Endodermal cell (in vitro differentiated cells): ENCODE measurements at places on chromosomes 4 and X. TPM values are rescaled to one million over a fixed set of nuclear protein-coding genes. Genes with fewer than 3 reads are reported as not detected.

- no peak overlapping the region for H3K4me3 ChIP-seq
- no peak overlapping the region for H3K27ac ChIP-seq
- no peaks in the 10 kb centered on the region for H3K36me3 ChIP-seq
- no peak for DNase-seq
- H3K27me3 ChIP-seq: no peaks in the 10 kb centered on the region
Measured at GRCh38 chr4:149292425-149293007, 523.1 kb downstream of the IQCM start.

DNA sequence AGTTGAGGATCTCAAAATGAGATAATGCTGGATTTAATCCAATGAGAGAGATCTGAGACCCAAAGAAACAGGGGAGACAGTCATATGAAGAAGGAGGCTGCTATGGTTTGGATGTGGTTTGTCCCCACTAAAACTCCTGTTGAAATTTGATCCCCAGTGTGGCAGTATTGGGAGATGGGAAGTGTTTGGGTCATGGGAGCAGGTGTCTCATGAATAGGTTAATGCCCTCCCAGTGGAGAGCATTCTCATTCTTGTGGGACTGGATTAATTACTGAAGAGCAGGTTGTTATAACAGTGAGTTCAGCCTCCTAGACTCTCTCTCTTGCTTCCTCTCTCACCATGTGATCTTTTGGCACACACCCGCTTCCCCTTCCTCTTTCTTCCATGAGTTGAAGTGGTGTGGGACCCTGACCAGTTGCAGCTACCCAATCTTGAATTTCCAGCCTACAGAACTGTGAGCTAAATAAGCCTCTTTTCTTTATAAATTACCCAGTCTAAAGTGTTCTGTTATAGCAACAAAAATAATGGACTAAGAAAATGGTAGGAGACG lies 70.3 kb downstream of the PPEF2 start:
- H3K4me1 ChIP-seq: no peaks in the 10 kb centered on the region
- H3K36me3 ChIP-seq: no peaks in the 10 kb centered on the region
- no peak overlapping the region for H3K4me3 ChIP-seq

DNA sequence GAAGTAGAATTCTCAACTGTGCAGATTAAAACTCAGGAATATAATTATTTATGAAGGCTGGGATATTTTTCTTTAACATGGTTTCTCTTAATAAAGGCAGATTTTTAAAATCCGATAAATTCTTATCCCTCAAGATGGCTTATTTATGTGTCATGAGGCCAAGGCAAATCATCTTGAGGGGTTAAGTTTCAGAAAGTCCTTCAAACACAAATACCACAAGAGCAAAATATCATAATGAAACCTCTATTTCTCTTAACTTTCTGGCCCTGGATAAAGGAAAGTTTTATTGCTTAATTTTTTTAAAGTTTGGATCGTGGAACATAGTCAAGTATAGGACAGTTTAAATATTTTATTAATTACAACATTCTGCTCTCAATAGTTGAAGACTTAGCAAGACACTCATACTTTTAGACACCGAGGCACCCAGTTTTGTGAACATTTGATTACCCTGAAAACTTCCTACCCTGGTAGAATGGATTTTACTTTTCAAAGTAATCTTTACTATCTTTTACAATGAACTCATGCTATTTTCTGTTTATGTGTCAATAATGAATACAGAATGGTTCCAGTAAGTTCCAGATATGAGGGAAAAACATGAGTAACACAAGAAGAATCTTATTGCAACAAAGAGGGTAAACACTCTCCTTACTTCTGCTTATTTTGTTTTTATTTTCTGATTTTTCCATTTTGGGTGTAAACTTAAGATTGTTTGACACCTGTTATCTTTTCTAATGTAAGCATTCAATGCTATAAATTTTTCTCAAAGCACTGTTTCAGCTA lies 200.7 kb upstream of the IL15 start:
- no peak overlapping the region for H3K27ac ChIP-seq
- H3K36me3 ChIP-seq: no peaks in the 10 kb centered on the region
- H3K4me3 ChIP-seq: no peak overlapping the region
- no peaks in the 10 kb centered on the region for H3K4me1 ChIP-seq

- H3K27me3 ChIP-seq: no peaks in the 10 kb centered on the region
- DNase-seq: no peak
- no peak overlapping the region for H3K27ac ChIP-seq
- no peaks in the 10 kb centered on the region for H3K36me3 ChIP-seq
- H3K4me3 ChIP-seq: no peak overlapping the region
Measured at GRCh38 chr4:105198541-105198940, 51.9 kb downstream of the TET2 start.

Gene F8A2
- total RNA-seq: not detected in 3 replicates
